ENCODE measurements at places on chromosomes 7 and 10.

DNA sequence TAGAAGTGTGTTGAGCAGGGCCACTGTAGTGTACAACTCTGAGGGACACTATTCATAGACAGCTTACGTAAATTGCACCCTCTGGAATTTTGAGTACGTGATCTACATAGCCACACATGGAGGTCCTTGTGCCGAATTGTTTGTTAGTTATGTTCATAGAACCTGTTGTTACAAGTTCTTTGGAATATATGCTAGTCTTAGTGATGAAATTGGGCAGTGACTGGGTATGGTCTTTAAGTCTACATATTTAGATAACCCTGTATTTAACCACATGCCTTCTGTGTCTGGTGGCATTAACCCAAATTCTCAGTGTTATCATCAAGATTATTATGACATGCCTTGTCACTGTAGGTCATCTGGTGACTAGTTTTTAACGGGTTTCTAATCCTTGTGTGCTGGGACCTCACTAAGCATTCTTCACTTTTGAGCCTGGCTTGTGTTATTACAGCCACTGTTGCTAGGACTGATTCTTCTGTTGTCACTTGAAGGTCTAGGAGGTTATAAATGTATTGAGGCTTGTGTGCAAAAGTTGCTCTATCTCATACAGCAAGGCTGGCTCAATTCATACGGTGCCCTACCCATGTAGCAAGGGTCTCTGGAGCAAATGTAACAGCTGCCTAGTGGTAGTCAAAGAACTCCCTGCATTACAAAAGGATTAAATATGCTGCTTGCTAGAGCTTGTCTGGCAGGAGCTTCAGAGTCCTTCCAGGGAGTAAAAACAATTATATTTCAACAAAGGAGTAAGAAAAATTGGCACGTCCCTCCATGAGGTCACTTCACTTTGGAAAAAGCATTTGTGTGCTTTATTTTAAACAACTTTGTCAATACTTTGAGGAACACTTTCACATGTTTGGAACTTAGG, 65.4 kb downstream of the CDK14 start:
- no peak for DNase-seq

DNA sequence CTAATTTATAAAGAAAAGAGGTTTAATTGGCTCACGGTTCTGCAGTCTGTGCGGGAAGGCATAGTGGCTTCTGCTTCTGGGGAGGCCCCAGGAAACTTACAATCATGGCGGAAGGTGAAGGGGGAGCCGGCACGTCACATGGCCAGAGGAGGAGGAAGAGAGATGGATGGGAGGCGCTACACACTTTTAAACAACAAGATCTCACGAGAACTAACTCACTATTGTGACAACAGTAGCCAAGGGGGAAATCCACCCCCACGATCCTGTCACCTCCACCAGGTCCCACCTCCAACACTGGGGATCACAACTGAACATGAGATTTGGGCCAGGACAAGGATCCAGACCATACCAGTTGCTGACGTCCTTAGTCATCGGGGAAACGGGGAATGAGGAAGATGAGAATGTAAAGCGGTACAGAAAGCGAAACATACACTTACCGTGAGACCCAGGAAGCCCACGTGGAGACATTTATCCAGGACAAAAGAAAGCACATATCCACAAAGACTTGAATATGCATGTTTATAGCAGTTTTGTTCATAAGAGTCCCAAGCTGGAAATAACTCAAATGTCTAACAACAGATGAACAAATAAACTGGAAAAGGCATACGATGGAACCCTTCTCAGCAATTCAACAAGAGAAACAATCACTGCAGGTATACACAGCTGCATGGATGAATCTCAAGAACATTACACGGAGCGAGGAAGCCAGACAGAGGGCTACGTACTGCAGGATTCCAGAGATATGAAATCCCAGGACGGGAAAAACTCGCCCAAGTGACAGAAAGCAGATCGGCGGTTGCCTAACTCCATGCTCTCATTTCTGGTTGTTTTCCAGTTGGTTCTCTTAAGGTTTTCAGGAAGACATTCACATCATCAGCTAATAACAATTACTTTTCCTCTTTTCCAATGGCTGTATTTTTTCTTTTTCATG, 26.2 kb upstream of the INPP5A start:
- DNase-seq = no peak

- DNase-seq = peak; percentile 86
Measured at GRCh38 chr7:158582089-158582456, 5.5 kb downstream of the PTPRN2 start.

- DNase-seq = no peak
Measured at GRCh38 chr7:131300572-131301466, 26.9 kb upstream of the MKLN1 start.

DNA sequence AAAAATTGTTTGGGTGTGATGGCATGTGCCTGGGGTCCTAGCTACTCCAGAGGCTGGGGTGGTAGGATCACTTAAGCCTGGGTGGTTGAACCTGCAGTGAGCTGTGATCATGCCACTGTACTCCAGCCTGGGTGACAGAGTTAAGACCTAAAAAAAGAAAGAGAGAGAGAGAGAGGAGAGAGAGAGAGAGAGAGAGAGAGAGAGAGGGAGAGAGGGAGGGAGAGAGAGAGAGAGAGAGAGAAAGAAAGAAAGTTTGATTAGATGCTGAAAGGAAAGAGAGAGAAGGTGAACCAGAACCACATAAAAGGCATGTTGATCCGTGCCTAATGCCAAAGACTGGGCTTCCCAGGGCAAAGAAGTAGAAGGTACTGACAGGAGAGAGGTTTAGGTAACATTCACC, 11.1 kb downstream of the ABCB1 start:
- DNase-seq = no peak

DNA sequence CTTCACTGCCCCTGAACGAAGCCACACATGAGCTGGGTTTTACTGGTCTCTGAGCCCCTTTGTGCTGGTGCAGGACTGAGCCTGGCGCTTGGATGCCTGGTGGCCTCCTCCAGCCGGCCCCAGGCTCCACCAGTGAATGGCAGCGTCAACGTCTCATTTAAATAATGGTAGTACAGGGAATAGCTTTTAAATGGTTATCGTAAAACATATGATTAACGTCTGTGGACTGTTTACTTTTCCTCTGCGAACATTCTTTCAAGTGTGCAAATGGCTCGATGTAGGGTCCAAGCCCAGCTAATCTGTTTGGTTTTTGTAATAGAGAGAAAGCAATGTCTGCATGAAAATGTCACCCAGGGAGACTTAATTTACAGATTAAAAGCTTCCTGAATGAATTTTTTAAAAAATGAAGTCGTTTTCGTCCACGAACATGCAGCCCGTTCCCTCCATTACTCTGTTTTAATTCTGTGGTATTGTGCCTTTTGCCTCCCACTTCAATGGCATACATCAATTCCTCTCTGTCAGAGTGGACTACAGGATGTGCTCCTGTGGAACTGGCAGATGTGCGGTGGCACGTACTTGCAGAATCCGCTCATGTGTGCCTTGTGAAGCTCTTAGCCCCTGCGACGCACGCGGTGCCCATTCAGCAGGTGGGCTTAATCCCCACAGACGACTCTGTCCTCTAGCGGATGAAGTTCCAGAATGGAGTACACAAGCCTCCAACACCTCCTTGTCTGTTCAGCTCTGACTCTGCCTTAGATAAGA, 192.7 kb downstream of the TCF7L2 start:
- DNase-seq = no peak

GRCh38 chr10:125801574-125801973, 21.5 kb downstream of the UROS start:
- no peak for DNase-seq

GRCh38 chr10:125392609-125393008, 232.2 kb upstream of the CTBP2 start:
- no peak for DNase-seq

- no peak for DNase-seq
Measured at GRCh38 chr7:73345951-73346350, 18.0 kb downstream of the FKBP6 start.

DNA sequence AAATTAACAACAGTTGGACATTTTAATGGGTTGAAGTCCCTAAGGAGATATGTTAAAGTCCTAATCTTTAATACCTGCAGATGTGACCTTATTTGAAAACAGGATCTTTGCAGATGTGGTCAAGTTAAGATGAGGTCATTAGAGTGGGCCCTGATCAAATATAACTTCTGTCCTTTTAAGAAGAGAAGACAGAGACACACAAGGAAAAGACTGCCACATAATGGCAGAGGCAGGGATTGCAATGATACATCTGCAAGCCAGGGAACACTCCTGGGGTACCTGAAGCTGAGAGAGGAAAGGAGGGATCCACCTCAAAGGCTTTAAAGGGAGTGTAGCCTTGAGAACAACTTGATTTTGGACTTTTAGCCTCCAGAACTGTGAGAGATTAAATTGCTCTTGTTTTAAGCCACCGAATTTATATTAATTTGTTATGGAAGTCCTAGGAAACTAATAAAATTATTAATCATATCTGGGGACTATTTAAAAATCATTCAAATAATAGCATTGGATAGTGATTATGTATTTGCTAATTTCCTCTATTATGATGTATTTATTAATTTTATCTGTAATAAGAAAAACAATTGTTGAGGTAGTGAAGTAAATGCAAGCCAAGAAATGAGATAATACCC, 700.0 kb upstream of the PCDH15 start:
- no peak for DNase-seq
